Cerebellum (tissue), 4 donors: ENCODE measurements at places on chromosomes 16 and 17. TPM values are rescaled to one million over a fixed set of nuclear protein-coding genes. Genes with fewer than 3 reads are reported as not detected.

GJC1 gene
- total RNA-seq: 32.5 TPM

LPO gene
- not detected for total RNA-seq

FZD2 gene
- total RNA-seq: 4.4 TPM

TBC1D3I gene
- not detected for total RNA-seq

TBC1D3K gene
- not detected for total RNA-seq

SBK1 gene
- total RNA-seq: 28.1 TPM

SLC9A5 gene
- total RNA-seq: 3.9 TPM

ITGA2B gene
- total RNA-seq: 4.7 TPM

GRCh38 chr17:29151567-29151966 is 28.6 kb downstream of the MYO18A start:
- DNase-seq: no peak

GRCh38 chr17:17224137-17224536 is 12.8 kb downstream of the FLCN start:
- DNase-seq: no peak

DNA sequence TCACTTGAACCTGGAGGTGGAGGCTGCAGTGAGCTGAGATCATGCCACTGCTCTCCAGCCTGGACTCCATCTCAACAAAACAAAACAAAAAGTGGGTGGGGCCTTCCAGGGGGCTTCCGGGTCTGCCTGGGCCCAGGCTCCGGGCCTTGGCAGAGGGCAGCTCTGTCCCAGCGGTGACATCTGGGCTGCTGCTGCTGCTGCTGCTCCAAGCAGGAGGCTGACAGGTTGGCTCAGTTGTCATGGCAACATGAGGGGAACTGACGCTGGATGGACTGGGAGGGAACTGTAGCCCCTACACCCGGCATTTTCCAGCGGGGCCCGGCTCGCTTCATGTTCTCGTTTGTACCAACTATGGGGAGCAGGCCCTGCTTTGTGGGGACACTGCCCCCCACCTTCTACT is 4.0 kb downstream of the BAIAP3 start:
- DNase-seq: no peak

DNA sequence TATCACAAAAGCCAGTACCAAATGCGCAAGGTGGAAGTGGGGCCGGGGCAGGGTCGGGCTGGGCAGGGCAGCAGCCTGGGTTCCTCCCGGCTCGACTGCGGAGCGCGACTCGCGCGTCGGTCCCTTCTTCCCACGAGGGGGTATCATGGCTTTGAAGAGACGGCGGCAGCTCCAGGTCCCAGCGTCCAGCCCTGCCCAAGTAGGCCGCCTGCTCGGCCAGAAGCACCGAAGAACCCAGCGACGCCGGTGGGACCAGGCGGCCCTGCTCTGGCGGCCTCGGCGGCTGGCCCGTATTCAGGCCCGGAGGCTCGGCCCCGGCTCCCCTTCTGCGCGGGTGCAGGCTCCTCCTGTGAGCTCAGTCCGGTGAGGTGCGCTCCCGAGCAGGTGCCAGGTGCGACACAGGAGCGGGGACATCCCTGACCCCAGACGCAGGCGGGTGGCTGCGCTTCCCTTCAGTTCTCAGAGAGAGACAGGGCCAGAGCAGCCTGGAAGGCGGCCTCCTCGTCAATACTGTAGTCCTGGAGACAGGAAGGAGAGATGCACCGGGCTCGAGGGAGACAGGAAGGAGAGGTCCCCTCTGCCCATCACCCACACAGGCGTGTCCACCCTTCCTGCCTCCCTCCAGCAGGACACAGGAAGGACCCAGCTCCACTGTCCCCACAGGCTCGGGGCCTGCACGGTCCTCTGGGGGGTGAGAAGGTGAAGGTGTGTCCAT is 8.9 kb downstream of the RNF166 start:
- no peak for DNase-seq

DNA sequence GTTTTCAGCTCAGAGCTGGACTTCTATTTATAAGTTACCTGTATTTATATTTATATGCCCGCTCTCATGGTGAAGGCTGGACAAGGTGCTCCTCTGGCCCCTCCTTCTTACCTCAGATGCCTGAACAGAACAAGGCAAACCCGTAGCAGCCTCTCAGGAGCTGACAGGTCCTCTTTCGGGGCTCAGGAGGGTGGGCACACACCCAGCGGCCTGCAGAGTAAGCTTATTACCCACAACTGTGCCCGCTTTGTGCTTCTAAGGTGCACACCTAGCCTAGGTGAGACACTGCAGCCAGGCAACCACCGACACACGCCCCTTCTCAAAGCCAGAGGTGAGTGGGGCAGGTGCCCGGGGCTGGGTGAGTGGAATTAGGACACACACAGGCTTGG is 5.3 kb downstream of the NKIRAS2 start:
- DNase-seq: no peak

- DNase-seq: no peak
These were observed 1.1 kb downstream of the CLUAP1 start for GRCh38 chr16:3501783-3502400.

GRCh38 chr17:8598913-8599312 is 31.6 kb downstream of the MYH10 start:
- no peak for DNase-seq

- peak; percentile 72 for DNase-seq
These were observed 154.0 kb downstream of the ZNF423 start for GRCh38 chr16:49701789-49702494.

- no peak for DNase-seq
These were observed 968 bp downstream of the CEP112 start for GRCh38 chr17:66190738-66191592.

- DNase-seq: peak; percentile 43
These were observed 26.3 kb upstream of the OR4D1 start for GRCh38 chr17:58121925-58122324.

DNA sequence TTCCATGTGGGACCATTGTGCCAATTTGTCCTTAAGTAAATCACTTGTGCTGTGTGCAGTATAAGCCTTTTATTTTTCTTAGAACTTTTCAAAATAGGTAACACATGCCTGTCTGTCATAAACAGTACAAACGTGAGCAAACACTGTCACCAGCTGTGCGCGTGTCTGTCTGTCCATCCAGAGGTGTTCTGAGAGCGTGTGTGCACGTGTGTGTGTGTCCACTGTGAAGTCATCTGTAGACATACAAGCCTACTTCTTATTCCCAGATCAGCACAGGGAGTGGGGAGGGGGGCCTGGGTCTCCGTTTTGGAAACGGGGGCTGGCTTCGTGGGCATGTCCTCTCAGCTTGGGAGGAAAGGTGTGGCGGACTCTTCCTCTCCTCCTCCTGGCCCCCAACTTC is 9.4 kb downstream of the TMEM235 start:
- no peak for DNase-seq

- DNase-seq: no peak
These were observed 75.6 kb upstream of the PLCG2 start for GRCh38 chr16:81703177-81704155.

- no peak for DNase-seq
These were observed 504.2 kb upstream of the PSMD7 start for GRCh38 chr16:73792199-73793020.

DNA sequence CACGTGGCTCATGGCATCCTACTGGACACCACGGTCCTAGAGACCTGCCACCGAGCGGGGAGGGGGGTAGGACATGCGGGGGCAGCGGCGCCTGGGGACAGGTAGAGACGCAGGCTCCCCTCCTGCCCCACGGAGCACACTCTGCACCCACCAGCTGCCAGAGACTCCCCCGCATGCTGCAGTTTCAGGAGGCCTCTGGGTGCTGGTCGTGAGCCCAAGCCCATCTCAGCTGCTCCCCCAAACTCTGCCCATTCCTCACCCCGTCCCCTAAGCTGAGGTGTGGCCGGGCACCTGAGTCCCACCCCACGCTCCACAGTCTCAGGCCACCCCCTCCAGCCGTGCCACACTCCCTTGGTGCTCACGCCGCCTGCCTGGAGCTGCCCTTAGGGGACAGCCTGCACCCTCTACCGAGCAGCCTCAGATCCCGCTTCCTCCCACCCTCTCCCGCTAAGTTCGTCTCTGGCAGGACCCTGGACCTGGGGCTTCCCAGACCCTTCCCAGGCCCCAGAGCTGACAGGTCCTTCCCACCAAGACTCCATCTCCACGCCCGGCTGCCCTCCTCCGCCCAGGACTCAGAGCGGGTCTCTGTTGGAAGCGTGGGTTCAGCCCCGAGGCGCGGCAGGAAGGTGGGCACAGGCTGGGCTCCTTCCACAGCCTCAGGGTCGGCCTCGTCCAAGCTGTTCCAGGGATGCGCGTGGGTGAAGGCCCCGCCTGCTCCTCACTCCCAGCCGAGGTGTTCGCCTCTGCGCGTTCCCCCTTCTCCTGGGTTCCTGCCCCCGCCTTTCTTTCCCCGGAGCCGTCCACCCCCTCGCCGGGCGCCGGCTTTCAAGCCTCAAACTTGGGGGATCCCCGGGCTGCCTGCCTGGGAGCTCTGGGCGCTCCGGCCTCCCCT is 1.3 kb downstream of the RAB40B start:
- DNase-seq: no peak

DNA sequence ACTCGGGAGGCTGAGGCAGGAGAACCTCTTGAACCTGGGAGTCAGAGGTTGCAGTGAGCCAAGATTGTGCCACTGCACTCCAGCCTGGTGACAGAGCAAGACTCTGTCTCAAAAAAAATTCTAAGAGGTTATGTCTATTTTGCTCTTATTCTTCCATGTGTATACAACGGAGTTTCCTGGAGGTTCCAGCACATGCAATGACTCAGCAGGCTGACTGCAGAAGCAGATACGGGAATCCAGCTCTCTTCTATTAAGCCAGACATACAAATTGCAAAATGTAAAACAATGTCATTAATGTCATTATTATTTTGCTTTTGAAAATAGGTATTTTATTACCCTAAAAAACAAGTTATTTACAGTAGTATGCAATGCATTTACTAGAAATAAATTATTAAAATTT is 18.4 kb downstream of the MIEF2 start:
- no peak for DNase-seq

GRCh38 chr17:82702231-82702927 is 3.9 kb upstream of the RAB40B start:
- no peak for DNase-seq

- peak; percentile 15 for DNase-seq
These were observed at the start of gene IFI35 for GRCh38 chr17:43006639-43007551. Gene IFI35 (plus strand): TSS chr17:43006784. CDS start chr17:43006948, 164 bp downstream.

DNA sequence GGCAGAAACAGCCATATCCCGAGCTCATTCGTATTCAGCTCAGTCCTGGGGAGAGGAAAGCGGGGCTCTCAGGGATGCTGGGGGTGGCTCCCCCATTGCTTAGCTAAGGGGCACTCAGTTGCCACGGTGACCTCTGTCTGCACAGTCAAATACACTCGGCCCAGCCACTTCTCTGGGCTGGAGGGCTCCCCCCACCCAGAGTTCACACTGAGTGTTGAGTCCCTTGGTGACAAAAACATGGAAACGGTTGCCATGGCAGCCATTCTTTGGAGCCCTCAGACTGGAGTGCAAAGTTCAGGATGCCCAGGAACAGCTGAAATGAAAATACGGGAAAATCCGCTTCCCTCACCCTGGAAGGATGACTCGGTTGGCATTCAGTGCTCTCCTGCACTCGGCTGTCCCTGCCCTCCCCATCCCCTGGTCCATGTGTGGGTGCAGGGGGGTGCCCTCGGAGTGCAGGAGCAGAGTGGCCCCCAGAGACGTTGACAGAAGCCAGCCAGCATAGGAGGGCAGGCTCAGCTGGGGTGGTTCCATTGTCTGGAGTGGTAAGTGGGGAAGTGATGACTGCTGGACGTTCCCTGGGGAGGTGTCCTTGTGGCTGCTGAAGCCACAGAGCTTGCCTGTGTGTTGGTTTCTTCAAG is 216.5 kb downstream of the NTN1 start:
- DNase-seq: no peak

DNA sequence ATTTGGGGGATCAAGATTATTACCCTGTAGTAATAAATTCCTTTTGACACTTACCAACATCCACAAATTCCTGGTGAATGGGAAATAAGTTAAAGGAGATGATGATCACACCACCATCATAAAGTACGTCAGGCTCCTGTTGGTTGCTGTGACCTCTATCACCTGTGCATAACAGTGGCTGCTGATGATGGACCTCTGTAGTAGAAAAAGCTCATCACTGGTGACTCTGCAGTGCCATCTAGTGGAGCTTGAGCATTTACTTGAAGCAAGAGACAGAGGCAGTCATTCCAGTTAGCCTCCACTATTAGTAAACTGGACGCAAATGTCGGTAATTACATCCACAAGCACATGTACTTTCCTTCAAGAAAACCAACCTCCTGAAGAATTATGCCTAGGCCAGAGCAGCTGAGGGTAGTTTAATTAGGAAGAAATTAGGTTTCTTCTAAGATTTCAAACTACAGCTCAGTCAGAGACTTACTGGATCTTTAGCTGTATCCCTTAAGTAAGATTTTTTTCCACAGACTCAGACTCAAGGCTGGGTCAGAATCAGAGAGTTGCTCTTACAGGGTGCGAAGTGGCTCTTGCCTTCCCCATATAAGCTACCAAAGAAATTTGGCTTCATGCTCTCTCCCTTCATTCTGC is 39.3 kb downstream of the CYB561 start:
- DNase-seq: peak; percentile 66

- peak; percentile 88 for DNase-seq
These were observed 22.1 kb downstream of the FCSK start for GRCh38 chr16:70476272-70477020.

DNA sequence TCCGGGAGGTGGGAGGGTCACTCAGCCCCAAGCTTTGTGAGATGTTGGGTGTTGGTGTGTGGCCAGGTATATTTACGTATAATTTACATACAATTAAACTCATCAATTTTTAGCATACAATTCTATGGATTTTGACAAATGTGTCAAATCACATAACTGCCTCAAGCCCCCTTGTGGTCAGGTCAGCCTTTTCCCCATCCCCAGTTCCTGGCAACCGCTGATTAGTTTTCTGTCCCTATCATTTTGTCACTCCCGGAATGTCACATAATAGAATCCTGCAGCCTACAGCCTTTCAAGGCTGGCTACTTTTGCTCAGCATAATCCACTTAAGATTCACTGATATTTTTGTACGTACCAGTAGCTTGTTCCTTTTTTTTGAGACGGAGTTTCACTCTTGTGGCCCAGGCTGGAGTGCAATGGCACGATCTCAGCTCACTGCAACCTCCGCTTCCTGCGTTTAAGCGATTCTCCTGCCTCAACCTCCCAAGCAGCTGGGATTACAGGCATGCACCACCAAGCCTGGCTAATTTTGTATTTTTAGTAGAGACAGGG is 19.3 kb upstream of the RAI1 start:
- no peak for DNase-seq

DNA sequence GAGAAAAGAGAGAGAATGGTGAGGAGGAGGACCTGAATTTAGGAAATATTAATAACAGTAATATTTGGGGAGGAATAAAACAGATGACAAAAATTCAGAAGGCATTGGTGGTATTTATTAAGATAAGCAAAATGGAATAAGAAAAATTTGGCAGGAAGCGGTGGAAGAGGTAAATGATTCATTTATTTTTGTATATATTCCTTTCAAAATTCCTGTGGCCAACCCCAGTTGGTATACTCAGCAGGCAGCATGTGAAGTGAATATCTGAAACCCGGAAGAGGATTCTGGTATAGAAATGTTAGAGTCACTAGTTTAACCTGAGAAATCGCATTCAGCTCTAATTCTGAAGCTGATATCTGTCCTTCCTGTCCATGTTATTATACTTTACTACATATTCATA is 792.0 kb downstream of the KCNJ2 start:
- DNase-seq: no peak
